ENCODE measurements at places on chromosomes 2 and 18.

DNA sequence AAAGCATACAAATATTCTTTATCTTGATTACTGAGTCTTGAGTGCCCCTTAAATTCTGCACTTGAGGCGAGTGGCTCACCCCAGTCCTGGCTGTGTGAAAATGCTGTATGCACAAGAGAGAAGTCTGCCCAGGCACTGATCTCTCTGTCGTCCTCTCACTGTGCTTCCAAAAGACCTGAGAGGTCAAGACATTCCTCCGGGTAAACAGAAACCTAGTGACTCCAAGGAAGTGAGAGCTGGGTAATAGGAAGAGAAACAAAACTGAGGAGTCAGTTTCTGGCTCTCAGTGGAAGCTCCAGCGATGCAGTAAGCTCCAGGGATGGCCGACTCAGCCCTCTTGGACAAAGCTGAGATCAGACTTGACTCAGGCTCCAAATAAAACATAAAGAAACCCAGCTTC is 70.9 kb downstream of the AAK1 start:
- no peak for DNase-seq

- no peak for DNase-seq
Observed at GRCh38 chr2:62287899-62288880, 92.3 kb downstream of the B3GNT2 start.

GRCh38 chr2:71943238-71944182 is 204.2 kb downstream of the CYP26B1 start:
- no peak for DNase-seq

DNA sequence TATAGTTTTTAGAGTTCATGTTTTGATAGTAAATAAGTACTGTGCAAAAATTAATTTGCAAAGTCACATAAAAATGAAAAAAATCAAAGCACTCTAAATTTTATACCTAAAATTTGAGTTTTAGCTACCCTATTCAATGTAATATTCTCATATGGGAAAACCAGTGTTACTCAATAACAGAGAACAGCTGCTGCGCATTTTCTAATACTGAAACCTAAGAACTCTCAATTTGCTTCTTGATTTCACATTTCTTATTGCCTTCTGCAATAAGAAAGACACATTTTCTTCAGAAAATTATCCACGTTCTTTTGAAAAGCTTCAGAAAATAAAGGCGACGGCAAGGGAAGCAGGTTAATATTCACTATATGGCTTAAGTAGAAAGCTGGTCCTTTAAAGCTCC is 199.1 kb upstream of the CCDC150 start:
- DNase-seq = peak; percentile 34

- no peak for DNase-seq
Observed at GRCh38 chr18:65792456-65793074, 41.8 kb downstream of the CDH7 start.

- no peak for DNase-seq
Observed at GRCh38 chr2:204060841-204061240, 124.3 kb downstream of the ICOS start.

DNA sequence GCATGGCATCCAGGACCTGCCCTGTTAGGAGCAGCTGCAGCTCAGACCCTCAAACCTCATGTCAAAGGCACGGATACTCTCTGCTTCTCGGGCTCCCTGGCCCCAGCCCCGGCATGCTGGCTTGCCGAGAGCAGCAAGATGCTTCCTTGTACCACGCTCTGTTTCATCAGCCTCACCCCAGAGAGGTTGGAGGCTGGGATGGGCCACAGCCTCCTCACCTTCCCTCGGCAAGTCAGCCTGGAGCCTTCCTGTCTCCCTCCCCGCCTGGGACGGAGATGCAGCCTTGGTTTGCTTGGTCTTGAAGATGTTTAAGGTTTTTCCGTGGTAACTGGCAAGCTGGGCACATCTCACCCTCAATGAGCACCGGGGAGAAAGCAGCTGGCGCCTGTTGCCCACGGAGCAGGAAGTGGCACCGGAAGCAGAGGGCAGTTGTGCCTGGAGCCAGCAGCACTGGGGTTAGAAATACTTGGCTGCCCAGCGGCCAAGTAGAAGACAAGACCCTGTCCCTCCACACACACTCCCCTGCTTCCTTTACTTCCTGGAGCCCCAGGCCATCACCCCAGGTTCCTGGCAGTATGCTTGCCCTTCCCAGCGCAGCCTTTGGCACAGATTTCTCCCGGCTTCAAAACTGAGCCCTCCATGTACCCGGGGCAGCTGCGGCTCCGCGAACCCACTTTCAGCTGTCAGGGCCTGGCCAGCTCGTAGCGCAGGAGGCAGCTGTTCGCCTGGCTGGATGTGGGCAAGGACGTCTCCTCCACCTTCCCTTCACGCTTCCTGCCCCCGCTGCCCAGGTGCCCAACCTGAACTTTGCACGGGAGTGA is 17.4 kb downstream of the FBLN7 start:
- DNase-seq = no peak

GRCh38 chr2:168220965-168221819 is 26.2 kb downstream of the STK39 start:
- DNase-seq = no peak

GRCh38 chr2:130389358-130389757 is 33.5 kb downstream of the PTPN18 start:
- DNase-seq = no peak

DNA sequence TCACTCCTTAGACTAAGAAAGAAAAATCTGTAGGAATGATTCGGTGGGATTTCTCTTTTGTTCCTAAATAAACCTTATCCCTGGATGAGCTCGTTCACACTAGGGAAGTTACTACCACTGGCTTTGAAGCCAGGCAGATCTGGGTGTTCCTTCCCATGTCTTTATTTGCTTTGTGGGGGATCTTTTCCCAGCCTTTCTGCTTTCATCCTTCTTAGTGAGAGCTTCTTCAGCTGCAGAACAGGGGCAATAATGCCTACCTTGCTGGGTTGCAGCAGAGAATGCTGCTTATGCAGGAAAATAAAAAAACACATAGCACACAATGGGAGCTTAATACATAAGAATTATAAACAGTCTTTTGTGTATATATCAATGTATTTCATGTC is 292.1 kb downstream of the SOX11 start:
- no peak for DNase-seq

DNA sequence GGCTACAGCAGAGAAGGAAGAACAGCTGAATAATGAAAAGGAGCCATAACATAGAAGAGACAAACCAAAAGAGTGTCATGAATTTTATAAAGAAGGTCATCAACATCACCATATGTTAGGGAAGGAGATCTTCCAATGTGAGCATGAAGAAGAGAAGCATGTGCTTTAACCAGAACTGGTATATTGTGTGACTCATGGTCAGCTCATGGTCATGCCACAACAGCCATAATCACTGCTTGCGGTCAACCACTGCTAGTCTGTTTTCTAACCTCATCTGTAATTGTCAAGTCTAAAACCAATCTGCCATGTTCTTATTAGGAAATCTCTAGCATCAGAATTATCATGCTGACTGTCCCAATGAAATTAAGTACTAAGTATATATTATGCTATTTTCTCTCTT is 204.1 kb upstream of the VRK2 start:
- no peak for DNase-seq

GRCh38 chr2:64035072-64035942 is 16.1 kb upstream of the VPS54 start:
- DNase-seq = no peak

- no peak for DNase-seq
Observed at GRCh38 chr2:3868012-3868805, 164.8 kb downstream of the DCDC2C start.

DNA sequence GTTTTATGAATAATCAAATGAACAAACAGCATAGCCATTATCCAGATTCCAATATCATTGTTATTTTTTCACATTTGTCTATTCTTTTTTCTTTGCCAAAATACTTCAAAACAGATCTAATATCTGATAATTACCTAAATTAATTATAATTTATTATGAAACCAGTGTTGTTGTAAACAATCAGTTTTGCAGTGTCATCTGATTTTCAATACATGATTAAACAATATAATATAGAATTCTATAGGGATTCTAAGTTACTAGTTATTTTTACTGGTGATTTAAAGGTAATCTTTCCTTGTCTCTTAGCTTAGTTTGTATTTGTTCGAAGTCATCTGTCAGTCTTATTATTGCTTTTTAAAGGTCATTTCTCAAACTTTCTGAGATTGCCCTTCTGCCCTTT is 101.0 kb downstream of the BIRC6 start:
- DNase-seq = no peak

DNA sequence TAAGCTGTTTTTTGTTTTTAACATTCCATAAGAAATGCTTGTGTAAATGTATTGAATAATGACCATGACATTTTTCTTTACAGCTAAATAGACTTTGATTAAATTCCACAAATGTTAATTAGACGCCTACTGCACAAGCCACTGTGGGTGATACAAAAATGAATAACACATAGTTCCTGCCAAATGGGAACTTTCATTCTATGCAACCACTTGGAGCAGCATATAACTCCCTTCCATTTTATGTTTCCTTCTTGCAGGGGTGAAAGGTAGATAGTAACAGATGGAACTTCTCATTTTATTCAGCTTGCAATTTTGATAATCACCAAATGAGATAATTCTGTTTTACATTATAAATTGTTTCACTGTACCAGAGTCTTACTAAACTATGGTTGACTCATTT is 70.0 kb upstream of the THUMPD2 start:
- DNase-seq = no peak

DNA sequence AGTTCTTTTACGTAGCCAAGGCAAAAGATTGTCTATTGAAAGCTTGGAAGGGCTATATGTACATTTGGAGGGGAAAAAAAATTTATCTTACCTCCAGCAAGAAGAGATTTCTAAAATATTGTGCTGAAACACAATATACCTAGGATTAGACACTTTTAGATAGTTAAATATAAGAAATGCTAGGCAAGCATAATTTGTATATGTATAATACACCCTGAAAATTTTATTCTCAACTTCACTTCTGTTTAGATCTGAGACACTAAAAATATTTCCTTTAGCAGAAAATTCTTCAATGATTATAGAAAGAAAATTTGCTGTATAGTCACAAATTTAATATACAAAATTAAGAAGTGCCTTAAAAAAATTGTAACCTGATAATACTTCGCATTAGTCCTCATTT is 42.6 kb downstream of the ITGAV start:
- DNase-seq = no peak

DNA sequence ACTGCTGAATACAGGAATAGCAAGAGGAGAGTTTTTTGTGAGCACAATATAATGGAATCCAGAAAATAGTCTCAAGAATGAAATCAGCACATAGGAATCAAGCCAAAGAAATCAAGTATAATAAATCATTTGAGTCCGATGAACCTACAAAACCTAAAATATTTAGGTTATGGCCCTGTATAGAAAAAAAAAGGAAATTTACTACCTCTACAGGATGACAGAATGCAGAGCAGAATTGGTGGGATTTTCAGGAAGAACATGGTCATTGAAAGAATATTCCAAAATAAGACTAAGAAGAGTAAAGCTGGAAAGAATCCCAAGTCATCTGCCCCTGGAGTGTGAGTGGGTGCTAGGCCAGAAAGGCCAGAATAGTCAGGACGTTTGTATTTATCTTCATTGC is 1041.2 kb upstream of the CDH2 start:
- DNase-seq = no peak

DNA sequence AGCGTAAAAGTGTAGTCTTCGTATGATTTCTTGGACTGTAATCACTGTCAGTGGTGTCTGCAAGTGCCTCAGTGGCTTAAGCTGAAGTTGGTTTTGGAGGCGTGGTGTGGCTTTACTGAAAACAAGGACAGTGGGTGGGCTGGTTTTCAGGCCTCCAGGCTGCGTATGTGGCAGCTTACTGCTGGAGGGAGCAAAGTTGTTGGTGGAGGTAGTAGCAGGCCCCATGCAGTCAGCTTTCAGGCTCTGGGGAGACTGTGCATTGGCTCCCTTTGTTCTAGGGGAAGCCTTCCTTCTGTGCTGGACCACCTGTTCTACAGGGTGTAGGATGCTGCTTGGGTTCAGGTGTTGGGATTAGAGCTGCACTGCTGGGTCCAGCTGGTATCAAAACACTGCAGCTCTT is 91.6 kb downstream of the NCK2 start:
- no peak for DNase-seq

DNA sequence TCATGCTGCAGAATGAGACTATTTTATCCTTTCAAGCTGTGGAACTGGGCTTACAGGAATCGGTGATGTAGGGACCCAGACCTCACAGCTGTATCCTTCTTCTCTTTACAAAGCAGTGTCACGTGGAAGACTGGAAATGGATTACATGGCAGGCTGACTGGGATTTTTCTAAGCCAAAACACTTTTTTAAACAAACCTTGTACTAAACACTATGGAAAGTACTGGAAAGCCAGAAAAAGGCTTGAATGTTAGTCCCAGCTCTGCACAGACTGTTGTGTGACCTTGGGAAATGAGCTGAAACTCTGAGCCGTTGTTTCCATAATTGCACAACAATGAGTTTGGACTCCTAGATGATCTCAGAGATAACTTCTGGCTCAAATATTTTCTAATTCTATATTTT is 7.6 kb upstream of the ADAM23 start:
- no peak for DNase-seq

- no peak for DNase-seq
Observed at GRCh38 chr2:190446750-190447516, 38.8 kb downstream of the MFSD6 start.

DNA sequence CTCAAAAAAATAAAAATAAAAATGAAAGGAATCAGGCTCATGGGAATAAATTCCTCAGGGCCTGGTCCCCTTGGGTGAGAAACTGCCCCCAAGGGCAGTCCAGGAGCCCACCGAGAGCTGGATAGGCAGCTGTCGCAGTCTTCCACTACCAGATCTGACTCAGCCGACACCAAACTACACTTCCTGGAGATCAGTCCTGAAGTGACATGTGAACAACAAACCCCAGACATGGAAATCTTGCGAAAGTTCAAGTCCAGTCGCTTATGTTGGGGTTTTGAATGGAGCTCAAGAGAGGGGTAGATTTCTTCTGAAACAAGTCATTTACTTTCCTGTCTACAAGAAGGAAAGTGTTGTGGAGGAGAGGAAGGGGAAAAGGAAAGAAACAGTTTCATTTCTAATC is 12.9 kb downstream of the ADCY3 start:
- DNase-seq = no peak

- peak; percentile 43 for DNase-seq
Observed at GRCh38 chr2:42171396-42171980, 2.3 kb downstream of the EML4 start.

- DNase-seq = no peak
Observed at GRCh38 chr18:2258954-2259353, 312.4 kb downstream of the METTL4 start.

DNA sequence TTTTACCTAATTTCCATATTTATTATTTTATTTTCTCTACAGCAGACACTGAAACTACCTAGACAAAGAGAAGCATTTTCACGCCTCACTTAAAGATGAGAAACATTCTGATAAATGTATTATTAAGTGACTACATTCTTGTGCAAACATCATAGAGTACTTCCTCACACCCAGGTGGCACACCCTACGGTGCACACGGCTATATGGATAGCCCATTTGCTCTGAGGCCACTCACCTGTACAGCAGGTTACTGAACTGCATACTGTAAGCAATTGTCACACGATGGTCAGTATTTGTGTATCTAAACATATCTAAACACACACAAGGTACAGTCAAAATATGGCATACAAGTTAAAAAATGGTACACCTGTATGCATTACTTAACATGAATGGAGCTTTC is 481.4 kb downstream of the CMPK2 start:
- no peak for DNase-seq

Data from Karpas-422 (cell line).